ENCODE measurements at places on chromosomes 16 and 17.

DNA sequence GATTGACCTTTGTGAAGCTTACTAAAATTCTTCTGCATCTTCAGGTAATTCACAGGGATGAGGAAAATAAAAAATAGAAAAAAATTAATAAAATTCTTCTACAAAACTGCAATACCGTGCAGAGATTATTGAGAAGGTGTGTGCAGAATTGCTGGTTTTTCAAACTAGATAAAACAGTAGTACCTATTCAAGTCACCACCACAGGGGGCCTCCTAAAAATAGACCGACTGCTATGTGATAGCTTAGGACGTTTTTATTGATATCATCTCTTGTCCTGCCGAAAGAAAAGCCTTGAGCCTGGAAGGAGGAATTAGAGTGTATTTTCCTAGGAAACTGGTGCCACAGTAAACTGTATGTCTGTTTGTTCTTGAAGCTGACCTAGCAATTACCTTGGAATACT lies 325.9 kb downstream of the ZFHX3 start:
- DNase-seq: no peak

GRCh38 chr17:42294469-42295398 lies 6.4 kb downstream of the STAT5A start:
- DNase-seq: no peak

DNA sequence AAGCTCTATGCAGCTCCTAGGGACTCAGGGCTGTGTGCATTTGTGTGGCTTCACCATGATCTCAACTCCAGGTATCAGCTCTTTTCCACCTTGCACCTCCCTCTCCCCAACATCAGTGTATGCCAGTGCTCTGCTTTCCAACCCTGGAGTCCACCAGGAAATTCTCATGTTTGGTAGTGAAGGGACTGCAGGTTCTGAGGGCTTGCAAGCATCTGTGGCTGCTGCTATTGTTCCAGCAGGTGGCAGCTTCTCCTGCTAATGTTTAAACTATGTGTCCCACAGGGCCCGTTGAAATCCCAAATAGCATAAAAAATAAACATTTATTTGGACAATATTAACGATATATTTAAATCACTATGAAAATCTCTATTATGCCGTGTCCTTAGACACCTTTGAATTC lies 82.0 kb downstream of the RGS9 start:
- no peak for DNase-seq

GRCh38 chr16:53913099-53913870 lies 209.3 kb downstream of the FTO start:
- DNase-seq: peak; percentile 96

GRCh38 chr16:23679274-23679985 lies 741 bp downstream of the PLK1 start:
- no peak for DNase-seq

DNA sequence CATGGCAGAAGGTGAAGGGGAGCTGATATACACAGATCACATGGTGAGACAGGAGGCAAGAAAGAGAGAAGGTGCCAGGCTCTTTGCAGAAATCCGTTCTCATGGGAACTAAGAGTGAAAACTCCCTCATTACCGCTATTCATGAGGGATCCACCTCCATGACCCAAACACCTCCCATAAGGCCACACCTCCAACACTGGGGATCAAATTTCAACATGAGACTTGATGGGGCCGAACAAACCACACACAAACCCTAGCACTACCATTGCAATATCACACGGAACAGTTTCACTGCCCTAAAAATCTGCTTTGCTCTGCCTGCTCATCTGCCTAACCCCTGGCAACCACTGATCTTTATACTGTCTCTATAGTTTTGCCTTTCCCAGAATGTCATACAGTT lies 34.8 kb downstream of the C17orf67 start:
- no peak for DNase-seq
